ENCODE measurements at places on chromosomes 2 and 18.

- no peak for DNase-seq
These were observed 557 bp upstream of the GREB1L start for GRCh38 chr18:21241301-21242048.

GRCh38 chr2:223008956-223009355, 43.0 kb upstream of the KCNE4 start:
- no peak for DNase-seq

- DNase-seq = no peak
These were observed 43.0 kb downstream of the CAPN13 start for GRCh38 chr2:30764021-30764800.

- no peak for DNase-seq
These were observed 15.6 kb upstream of the ANTXR1 start for GRCh38 chr2:68997401-68997800.

DNA sequence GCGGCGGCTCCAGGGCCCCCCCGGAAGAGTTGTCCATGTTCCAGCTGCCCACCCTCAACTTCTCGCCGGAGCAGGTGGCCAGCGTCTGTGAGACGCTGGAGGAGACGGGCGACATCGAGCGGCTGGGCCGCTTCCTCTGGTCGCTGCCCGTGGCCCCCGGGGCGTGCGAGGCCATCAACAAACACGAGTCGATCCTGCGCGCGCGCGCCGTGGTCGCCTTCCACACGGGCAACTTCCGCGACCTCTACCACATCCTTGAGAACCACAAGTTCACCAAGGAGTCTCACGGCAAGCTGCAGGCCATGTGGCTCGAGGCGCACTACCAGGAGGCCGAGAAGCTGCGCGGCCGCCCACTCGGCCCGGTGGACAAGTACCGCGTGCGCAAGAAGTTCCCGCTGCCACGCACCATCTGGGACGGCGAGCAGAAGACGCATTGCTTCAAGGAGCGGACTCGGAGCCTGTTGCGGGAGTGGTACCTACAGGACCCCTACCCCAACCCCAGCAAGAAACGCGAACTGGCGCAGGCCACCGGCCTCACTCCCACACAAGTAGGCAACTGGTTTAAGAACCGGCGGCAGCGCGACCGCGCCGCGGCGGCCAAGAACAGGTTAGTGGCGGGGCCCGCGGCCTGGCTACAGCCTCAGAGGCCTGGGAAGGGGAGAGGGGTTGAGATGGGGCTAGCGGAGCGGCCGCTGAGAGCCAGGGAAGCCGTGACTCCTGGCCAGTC, 965 bp downstream of the SIX3 start:
- no peak for DNase-seq

GRCh38 chr2:72940786-72941185, 23.5 kb downstream of the EMX1 start:
- no peak for DNase-seq

- no peak for DNase-seq
These were observed 294.1 kb downstream of the ALK start for GRCh38 chr2:29627279-29627711.

GRCh38 chr2:138727956-138728355, 52.2 kb downstream of the NXPH2 start:
- no peak for DNase-seq

GRCh38 chr2:61604433-61604832, 66.3 kb upstream of the XPO1 start:
- no peak for DNase-seq

GRCh38 chr2:45545943-45546342, 65.1 kb downstream of the SRBD1 start:
- no peak for DNase-seq

DNA sequence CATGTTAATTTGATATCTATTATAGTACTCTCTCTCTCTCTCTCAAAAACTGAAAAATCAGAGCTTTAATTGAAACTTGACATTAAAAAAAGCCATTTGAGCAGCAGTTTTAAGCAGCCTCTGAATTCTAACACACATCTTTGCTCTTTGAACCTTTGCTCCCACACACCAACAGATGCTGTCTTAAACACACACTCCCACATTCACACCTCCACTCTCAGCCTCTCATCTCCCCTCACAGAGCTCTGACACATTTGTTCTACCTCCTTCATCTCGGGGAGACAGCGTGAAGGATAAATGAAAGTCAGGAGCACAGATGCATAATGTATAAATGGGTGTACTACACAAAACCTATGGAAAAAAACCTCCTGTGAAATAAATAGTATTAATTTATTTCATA, 95.2 kb downstream of the NAB1 start:
- no peak for DNase-seq

DNA sequence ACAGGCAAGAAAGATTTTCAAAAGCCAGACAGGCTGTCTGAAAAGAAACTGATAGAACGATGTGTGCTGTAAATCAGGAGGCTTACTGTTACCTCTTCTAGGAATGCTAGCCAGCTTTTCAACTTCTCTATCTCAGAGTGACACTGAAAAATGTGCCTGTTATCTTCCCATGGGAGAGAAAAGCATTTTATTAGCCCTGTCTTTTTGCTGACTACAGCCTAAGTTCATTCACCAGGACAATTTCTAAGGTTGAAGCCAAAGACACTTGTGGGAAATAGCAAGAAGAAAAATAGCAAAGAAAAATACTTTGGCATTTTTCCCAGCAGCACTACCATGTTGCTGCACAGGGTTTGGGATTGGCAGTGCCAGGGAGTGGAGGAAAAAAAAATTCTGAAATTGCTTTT, 34.0 kb downstream of the ABCB11 start:
- DNase-seq = no peak

DNA sequence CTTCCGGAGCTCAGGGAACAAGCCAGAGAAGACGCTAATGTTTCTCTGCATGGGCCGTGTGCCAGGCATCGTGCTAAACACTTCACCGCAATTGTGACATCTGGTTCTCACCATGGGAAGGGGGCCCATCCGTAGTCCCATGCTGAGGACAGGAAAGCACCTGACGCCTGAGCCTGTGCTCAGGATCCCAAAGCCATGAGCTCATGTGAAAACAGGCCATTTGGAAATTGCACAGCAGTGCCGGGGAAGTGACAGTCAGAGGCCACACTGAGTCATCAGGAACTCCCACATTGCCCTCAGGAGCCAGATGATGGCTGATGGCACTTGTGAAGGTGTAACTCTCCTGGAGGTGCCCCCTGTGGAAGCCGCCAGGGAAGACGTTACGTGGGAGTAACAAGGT, 141.0 kb downstream of the INHBB start:
- DNase-seq = no peak

- DNase-seq = no peak
These were observed 23.2 kb upstream of the SLC20A1 start for GRCh38 chr2:112622528-112622849.

DNA sequence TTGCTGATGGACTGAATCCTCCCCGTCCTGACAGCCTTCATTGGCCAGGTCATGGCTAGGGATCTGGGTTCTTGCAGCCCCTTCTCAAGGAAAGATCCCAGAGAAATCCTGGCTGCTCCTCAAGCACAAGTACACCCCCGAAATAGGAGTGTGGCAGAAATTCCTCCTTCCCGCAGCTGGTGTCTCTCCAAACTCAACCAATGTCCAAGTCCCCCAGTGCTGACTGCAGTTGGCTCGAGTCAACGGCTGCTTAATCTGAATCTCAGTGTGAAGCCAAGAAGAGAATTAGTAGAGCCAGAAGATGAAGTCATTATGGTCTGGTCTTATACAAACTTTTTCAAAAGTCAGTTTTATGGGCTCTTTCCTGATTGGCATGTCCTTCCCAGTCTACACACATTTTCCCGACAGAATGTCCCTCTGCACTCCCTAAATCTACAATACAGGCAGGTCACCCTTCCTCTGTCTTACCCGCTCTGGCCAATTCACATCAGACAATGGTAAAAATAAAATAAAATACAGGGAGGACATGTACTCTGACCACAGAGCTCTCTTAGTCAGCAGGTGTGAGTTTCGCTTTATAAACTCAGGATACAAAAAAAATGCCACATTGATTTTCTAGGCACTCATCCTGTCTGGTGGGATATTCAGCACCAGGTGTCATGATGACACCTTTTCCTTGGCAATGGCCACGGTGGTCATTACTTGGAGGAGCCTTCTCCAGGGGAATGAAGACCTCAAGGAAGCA, 76.9 kb upstream of the PAPOLG start:
- DNase-seq = no peak

DNA sequence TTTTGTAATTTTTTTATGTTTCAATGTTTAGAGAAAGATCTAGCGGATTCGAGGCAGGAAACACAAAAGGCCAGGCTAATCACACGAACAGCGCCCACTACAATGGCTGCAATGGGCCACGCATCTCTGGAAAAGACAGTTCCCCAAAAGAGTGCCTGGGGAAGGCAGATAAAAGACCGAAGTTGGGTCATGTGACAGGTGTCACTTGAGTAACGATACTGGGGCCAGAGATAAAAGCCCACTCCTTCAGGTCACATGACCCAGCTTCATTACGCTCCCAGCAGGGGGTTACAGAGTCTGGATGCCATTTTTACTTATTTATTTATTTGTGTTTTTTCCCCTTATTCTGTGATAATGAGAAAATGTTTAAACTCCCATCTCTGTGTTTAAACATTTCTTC, 95.4 kb downstream of the CDK15 start:
- DNase-seq = no peak

DNA sequence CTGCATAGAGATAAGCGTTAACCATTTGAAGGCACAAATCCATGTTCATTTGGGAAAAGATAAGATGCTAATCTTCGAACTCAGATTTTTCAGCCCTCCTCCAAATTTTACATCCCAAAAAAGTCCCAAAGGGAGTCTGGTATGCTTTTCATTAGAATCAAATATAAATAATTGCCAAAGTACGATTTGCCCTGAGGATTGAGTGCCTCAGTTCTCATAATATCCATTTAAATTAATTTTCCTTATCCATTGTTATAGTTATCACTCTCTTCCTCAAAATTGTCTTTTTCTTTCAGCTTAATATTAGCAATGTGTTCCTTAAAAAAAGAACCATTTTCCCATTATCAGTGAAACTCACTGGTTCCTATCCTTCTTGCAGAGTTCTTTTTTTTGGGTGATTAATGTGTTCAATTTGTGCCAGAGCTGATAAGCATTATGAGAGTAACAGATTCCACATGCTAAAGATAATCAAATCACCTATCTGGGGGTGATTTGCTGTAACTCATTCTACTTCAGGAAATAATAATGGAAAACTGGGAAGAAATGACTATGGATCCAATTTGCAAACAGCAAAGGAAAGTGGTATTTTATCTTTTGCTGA, 686 bp downstream of the HNMT start:
- no peak for DNase-seq

- no peak for DNase-seq
These were observed 52.7 kb upstream of the CYP1B1 start for GRCh38 chr2:38128653-38129052.

DNA sequence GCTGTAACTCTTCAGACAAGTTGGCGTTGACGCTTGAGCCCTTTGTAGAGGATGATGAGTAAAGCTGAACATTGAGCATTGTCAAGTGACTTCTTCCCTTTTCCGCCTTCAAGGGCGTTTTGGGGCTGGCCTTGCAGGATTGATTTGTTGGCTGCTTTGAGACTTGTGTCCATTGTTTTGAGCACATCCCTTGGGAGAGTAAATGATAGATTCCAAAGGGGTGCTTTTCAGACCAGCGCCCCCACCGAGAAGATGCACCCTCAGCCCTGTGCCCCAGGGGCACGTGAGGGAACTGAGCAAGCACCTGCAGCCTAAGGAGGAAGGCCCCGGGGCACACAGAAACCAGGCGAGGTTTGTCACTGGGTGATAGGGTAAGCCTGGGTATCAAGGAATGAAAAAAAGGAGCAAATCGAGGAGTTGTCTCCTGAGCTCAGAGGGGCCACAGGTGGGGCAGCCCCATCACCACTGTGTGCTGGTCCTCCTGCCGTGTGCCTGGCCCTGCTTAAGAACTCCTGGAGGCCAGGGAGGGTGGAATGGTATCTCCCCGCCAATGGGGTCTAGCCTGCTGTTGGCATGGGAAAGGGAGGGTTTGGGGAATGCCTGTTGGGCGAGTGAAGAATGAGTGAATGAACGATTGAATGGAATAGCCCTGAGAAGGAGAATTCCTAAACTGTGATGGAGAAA, 64.0 kb downstream of the RAB31 start:
- DNase-seq = no peak

GRCh38 chr2:138554123-138554522, 52.6 kb downstream of the SPOPL start:
- no peak for DNase-seq

DNA sequence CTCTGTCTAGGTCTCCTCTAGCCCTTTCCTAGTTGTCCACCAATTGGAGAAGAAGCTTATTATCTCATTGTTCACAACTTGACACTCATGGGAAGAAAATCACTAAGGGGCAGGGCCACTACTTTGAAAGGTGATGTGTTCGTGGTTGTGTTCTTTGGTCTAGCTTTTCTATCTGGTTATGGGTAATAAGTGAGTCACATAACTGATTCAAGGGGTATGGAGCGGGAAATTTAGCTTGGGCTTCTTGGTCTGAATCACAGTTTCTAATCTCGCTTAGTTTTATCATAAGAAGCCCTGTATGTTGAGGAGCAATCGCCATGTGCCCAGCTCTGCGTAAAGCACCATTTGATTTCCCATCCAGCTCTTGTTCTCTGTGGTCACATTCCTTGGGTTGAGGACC, 18.7 kb upstream of the DYTN start:
- DNase-seq = no peak

DNA sequence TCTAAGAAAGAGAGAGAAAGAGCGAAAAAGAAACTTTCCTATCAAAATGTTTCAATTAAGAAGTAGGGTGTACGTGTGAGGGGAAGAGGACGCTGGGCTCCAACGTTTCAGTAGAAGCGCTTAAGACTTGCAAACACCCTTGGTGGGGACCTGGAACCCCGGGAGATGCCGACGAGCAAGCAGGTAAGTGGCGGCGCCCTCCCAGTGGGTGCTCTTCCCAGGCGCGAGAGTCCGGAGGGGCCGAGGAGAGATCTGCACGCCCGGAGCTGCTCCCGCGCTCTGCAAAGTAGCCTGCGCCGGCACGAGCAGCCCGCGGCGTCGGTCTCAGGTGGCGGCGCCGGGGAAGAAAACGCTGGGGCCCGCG, 678 bp upstream of the OTX1 start:
- DNase-seq = no peak

DNA sequence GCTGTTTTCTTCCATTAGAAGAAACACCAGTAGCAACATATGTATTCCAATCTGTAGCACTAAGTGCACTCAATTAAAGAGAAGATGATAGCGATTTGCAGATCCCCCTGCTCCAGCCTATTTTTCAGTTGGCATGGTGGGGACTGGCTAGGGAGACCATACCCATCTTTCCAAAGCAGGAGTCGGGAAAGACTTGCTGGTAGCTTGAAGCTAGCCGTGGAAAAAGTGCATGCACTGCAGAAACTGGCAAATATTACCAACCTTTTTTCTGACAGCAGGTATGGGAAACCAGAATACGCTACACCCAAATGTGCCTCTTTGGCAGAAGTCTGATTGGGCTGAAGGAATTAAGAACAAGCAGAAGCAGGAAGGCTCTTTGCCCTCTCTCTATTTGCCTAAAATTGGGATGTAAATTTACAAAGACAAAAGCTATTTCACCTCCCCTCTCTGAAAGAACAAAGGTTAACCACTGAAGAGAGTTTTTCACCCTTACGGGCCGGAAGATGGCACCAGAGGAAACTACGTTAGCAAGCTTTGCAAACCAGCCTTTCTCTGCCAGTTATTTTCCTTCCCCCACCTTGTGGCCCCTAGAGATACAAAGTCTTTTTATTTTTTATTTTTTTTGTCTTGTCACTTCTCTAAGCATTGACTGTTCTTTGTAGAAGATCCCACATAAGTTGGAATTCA, 273.1 kb downstream of the DLGAP1 start:
- DNase-seq = no peak

Measured in stimulated activated CD4-positive, alpha-beta T cell treated with anti-CD3 and anti-CD28 coated beads, TNF-alpha, amount 100 ng/mL, for 1 hour (primary cell).